ENCODE measurements at places on chromosomes 4 and X. TPM values are rescaled to one million over a fixed set of nuclear protein-coding genes. Genes with fewer than 3 reads are reported as not detected.

Gene XAGE1A
- total RNA-seq: not detected

Gene GDPD2
- not detected for total RNA-seq

Gene SYP
- total RNA-seq: 0.92 TPM

Gene CAPN6
- total RNA-seq: 0.02 TPM

Gene CLTRN
- 6.6 TPM for total RNA-seq

- DNase-seq: no peak
Observed at GRCh38 chr4:181278941-181279340, 964.3 kb upstream of the TENM3 start.

DNA sequence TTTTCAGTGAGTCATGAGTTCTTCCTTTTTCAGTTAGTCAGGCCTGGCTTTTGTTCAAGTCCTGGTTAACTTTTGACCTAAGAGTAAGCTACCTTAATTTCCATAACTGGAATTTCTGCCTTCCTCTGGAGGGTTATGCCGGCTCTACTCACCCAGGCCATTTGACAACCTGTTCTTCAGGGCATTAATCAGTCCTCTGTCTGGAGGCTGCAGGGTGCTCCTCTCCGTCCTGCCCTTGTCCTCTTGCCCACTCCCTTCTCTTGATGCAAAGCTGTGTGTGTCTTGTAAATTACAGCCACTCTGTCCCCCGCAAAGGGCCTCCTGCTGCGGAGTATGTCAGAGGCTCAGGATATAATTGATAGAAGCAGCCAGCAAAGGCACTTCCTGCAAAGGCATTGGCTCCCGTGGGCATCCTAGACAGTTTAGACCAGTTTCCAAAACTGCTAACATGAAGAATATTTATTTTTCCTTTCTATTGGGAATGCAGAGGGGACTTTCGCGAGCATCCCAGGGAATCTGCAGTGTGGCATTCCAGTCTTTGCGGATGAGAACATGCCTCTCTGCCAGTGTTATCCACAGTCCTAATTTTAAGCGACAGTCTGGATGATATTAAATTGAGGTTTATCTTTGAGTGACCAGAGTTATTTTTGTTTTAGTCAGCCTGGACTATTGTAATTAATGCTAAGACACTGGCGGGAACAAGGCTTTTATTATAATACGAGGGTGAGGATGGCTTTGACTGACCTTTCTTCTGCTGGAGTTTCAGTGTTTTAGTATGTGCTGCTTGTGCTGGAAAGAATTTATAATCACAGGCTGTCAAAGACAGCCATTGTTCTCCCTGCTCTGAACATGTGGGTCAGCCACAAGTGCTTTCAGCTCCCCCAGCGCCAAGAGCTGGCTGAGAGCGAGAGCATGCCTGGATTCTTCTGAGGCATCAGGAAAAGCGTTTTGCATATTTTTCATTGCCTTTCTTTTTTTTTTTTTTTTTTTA, 74.2 kb downstream of the LIMCH1 start:
- no peak for DNase-seq

GRCh38 chr4:176611951-176612350, 180.8 kb downstream of the VEGFC start:
- DNase-seq: no peak

- no peak for DNase-seq
Observed at GRCh38 chr4:146260521-146260920, 46.2 kb downstream of the REELD1 start.

DNA sequence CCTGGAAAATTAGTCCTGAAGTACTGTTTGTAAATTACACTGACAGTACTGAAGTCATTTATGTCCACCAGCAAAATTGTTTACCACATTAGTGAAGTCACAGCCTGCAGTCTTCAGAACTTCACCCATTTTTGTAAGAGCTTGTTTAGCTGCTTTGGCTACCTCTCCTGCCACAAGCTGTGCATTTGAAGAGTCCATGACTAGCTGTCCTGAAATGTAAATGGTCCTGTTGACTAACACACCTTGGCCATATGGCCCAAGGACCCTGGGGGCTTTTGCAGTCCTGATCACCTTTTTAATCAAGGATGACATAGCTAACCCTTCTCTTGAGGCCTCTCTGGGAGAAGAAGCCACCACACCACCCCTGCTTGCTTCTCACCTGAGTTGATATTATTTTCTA, 21.4 kb upstream of the ZNF518B start:
- no peak for DNase-seq

GRCh38 chr4:112410364-112410763, 105.6 kb downstream of the NEUROG2 start:
- DNase-seq: no peak

DNA sequence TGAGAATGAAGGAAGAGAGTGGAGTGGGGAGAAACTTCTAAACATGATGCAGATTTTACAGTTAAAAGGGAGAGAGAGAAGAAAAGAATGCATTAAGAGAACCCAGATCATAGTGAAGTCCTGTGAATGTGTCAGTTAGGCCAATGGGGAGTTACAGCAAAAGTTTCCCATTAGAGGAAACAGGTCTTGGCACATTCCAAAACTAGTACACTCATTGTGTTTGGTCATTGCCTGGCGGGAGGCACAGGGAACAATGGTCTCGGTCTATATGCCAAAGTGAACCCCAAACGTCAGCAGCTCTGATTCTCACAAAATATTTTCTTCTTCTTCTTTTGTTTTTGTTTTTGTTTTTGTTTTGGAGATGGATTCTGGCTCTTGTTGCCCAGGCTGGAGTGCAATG, 284.5 kb upstream of the CTSO start:
- DNase-seq: no peak

DNA sequence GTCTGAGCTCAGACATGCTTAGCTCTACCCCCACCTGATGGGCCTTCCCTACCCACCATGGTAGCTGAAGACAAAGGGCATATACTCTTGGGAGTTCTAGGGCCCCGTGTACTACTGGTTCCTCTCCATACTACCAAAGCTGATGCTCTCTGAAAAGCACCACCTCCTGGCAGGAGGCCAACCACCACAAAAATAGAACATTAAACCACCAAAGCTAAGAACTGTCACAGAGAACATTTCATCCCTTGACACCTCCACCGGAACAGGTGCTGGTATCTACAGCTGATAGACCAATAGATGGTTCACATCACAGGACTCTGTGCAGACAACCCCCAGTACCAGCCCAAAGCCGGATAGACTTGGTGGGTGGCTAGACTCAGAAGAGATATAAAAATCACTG, 13.4 kb downstream of the EDA2R start:
- DNase-seq: no peak

DNA sequence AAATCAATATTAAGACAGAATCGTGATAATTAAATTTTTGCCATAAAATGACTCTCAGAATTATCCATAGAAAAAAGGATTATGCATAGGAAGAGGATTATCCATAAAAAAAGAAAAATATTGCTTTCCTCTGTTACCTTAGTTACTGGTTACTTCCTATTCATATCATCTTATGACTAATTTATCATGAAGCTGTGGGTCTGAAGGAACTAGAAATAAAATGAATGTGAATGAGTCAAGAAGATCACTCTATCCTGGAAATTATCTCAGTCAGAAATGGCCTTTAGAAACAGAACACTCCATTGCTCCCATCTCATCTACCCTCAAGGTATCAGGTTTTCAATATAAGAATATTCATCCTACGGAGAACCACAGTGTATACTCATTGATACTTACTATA, 19.4 kb downstream of the RPS6KA6 start:
- DNase-seq: no peak

DNA sequence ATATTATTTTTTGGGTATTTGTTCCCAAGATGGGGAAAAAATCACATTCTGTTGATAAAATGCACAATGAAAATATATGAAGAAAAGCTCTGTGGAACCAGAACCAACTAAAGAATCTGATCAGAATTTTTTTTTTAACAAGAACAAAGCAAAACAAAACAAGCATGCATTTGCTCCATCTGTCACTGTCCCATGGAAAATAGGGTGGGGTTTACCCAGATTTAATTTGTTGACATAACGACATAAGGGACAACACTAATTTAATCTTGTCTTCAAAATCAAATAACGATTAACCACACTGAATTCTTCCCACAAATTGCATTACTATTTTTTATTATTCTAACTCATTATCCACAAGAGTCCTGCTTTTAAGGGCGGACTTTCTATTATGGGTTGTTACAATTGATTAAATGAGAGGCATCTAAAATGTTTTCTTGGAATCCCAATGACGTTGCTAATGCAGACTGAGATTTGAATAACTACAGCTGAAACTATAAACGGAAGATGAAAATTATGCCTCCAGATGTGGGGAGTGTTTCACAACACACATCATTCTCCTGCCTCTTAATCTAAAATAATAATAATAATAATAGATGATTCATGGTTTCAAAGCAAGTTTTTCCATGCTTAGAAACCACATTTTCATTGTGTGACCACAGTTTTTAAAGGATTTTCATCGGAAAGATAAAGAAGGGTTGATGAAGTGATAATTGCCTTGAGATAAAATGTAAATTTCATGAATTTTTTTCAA, 307.0 kb upstream of the CPEB2 start:
- no peak for DNase-seq

DNA sequence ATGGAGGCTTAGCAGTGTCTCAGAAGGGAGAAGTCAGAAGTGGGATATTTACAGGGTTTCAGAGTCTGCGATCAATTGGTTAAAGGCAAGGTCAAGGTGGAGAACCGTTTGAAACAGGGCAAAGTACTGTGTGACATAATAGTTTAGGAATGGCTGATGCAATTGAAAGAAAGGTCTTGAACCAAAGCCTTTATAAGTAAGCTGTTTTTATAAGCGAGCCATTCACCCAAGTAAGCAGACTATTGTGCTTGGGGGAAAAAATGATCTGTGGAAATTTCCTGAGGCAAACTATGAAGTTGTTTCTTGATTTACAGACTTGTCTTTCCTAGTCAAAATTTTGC, 327.3 kb downstream of the CAMK2D start:
- no peak for DNase-seq

- no peak for DNase-seq
Observed at GRCh38 chr4:158617956-158618355, 53.7 kb downstream of the C4orf46 start.

DNA sequence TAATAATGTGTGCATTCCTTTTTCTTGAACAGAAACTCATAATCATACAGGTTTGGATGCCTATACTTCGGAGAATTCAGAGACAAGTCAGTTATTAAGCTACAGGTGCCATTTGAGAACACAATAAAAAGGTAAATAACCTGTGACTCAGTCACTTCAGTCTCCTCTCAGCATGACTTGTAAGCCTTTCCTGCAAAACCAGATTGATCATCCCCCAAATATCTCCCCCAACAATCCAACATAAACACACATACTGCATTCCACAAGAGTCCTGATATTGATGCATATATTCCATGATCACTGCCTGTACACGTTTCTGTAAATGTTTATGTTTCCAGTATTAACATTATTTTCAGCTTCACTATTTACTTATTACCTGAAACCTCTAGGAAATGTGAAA, 110.8 kb downstream of the PWWP3B start:
- no peak for DNase-seq

DNA sequence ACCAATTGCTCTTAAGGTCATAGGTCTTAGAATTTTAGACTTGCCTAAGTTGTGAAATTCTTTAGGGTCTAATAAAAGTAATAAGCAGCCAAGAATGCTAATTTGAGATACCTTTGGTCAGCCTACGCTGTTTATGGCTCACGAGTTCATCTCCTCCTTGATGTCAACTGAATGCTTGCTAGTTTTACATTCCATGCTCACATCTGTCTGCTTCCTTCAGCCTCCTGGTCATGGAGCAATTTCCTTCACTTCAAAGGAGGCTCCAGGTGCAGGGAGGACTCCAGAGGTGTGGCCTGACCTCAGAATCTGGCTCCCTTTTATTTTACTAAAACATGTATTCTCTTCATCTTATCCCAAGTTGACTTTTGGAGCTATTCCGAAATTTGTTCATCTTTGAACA, 23.3 kb upstream of the LNX1 start:
- DNase-seq: no peak

DNA sequence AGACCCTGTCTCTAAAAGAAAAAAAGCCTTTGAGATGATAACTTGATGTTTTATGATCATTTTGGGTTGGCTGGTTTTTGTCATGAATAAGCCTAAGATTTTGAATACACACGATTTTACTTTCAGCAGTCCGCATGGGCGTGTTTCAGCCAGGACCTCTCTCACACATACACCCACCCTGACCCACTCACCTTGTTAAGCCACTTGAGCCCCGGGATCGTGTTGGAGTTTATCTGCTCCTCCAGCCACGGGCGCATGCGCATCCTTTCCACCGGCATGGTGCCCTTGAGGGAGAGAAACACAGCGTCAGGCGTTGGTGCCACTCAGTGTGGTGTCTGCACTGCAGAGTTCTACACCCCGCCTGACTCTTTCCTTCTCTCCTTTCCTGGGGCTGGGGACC, 45.6 kb downstream of the IRF2 start:
- no peak for DNase-seq

DNA sequence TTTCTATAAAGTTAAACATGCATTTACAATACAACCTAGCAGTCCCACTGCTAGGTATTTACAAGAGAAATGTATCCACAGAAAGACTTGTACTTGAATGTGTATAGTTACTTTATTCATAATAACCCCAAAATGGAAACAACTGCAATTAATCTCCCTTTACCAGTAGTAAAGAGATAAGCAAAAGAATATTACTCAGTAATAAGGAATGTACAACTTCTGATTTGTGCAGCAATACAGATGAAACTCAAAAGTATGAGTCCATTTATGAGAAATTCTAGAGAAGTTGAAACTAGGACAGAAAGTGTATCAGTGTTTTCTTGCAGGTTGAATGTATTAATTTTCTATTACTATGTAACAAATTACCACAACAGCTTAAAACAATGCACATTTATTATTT, 15.2 kb downstream of the USP53 start:
- no peak for DNase-seq

DNA sequence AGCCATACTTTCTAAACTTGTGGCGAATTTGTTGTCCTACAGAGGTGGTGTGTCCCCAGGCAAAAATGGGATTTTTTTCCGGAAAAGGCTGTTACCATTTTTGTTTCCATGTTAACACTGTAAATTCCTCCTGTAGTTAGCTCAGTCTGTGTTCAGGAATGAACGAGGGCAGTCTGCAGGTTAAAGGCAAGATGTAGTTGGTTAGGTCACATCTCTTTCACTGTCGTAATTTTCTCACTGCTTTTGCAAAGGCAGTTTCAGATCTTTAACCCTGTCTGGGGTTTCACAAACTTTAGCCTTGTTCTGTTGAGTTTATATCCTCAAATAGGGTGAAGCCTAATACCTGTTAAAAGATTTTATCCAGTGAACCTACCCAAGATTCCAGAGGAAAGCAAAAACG, 50.5 kb upstream of the PUDP start:
- no peak for DNase-seq

Data from NCI-H460 (cell line).